ENCODE measurements at places on chromosomes 16 and 17.
A peak's percentile ranks its signal among the peaks of the same experiment; 100 is the strongest.

GRCh38 chr17:33580215-33580614 is 287.1 kb upstream of the ASIC2 start:
- no peak for DNase-seq

DNA sequence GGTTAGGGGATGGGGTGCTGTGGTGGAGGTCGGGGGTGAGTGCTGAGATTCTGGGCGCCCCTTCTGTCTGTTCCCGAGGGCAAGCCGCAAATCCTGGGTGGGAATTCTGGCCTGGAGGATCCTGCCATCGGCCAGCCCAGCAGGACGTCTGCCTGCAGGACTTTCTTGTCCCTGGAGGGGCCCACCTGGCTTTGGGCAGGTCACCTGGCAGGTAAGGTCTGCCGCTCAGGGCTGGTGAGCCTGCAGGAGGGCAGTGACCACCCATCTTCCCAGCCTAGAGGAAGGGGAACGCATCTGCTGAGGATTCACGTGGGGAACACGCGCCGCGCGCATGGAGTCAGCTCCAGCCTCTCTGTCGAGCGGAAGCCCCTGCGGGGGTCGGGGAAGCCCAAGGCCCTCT is 5.4 kb downstream of the RNF222 start:
- DNase-seq, result no peak

DNA sequence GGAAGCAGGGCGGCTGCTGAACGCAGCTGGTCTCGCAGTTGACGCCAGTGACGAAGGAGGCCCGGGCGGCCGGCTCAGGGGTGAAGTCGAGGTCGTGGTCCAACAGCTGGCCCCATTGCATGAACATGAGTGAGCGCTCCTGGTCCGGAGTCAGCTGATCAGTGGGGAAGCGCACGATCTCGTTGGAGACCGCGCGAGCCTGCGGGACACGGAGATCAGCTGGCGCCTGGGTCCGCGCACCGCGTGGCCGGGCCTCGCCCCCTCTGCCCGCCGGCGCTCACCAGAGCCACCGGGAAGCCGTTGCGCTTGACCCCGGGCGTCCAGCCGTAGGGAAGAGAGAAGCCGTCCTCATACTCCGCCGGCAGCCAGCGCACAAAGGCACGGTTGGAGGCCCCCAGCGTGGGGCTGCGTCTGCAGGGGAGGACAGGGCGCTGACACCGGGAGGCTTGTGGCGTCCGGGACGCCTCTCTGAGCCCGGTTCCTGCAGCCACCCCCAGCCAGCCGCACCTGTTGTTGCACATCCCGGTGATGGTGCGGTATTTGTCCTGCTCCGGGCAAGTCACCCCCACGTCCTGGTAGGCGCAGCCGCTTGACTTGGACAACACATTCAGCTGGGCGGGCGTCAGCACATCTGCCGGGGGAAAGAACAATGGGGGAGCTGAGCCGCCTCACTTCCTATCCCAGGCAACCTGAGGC is 1.6 kb downstream of the MPO start:
- DNase-seq, result no peak

GRCh38 chr16:70691223-70692129 is 5.6 kb upstream of the MTSS2 start:
- DNase-seq, result no peak

GRCh38 chr16:2151188-2152091 is 3.0 kb downstream of the RAB26 start:
- DNase-seq, result no peak

GRCh38 chr16:56539656-56540055 is 19.8 kb upstream of the BBS2 start:
- no peak for DNase-seq

DNA sequence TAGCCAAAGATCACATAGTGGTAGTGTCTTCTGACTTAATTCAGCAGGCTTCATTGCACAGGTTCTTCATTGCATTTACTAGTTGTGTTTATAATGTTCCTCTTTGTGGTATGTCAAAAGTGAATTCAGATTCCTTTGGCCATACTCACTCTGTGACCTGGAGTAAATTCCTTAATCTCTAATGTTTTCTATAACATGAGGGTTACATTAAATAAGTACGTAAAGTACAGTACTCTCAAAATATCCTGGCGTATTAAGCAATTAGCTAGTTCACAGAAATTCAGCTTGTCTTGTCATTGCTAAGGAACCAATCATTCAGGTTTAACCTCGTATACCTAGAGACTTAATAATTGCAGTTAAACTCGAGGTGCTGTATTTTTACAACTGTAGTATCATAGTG is 4.2 kb downstream of the RPS6KB1 start:
- no peak for DNase-seq

DNA sequence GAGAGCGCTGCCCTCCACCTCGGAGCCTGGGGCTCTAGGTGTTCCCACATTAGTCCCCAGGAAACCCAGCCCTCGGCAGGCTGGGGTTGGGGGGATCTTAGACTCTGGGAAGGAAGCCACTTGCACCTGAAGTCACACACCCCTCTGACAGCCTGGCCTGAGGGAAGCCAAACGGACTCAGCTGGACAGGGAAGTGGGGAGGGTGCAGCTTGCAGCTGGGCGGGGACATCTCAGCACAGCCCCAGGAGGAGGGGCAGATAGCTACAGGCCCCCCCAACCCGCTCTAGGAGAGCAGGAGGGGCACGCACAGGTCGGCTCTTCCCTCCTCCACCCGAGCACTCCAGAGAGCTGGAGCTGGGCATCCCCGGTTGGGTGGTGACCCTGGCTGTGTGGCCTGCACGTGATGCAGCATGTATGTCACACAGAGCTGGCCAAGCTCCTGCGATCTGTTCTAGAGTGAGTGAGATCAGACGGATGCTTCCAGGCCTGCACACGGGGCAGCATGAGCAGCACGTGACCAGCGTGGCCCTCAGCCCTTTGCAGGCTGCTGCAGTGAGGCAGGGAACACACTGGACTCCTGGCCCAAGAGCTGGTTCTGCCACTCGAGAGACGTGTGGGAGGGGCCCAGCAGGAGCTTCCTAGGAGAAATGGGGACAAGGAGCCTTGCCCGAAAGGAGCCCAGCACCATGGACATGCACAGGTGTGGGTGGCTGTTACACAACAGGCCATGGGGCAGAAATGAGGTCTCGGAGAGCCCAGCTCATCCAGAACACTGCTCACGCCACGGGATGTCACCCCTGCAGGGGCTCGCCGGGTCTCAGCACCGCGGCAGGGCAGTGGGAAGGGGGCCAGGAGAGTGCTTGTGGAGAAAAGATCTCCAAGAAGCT is 15.4 kb downstream of the KIFC3 start:
- no peak for DNase-seq

GRCh38 chr16:88633684-88634140 is 4.7 kb upstream of the IL17C start:
- peak; percentile 60 for DNase-seq

GRCh38 chr17:50115756-50116155 is 14.2 kb downstream of the SAMD14 start:
- no peak for DNase-seq

GRCh38 chr17:12180644-12181261 is 160.1 kb downstream of the MAP2K4 start:
- DNase-seq, result peak; percentile 6

DNA sequence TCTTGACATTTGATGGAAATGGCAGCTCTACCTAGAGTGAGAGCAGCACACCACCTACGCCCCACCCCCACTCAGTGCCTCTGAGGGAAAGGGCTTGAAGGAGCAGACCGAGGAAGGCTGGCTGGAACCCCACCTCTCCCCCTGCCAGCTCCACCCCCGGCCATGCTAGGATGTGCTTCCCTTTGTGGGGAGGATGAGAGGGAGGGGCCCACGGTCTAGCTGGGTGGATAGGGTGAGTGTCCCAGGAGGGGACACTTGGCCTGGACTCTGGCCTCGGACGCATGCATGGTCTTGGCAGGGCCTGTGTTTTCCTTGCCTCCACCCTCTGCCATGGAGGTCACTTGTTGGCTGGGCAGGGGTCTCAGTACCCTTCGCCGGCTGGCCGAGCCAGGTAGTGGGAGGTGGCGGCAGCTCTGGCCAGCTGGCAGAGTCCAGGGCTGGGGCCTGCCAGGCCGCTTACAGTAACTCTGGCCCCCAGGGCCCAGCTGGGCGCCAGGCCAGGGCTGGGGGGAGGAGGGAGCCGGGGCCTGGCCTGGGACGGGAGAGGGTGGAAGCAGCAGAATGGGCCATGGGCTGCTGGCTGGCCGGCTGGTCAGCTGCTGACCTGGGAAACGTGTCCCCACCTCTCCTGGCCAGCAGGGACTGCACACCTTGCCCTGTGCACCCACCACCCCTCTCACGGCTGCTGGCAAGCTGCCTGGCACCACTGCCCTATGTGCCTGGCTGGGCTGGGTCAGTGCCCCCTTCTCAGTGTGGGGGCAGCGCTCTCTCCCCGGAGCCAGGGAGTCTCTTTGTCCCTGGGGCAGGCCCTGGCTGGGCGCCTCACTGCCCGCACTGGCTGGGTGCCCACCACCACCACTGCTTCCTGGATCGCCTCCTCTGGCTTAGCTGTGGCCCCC is 23.0 kb downstream of the RARA start:
- DNase-seq, result no peak

DNA sequence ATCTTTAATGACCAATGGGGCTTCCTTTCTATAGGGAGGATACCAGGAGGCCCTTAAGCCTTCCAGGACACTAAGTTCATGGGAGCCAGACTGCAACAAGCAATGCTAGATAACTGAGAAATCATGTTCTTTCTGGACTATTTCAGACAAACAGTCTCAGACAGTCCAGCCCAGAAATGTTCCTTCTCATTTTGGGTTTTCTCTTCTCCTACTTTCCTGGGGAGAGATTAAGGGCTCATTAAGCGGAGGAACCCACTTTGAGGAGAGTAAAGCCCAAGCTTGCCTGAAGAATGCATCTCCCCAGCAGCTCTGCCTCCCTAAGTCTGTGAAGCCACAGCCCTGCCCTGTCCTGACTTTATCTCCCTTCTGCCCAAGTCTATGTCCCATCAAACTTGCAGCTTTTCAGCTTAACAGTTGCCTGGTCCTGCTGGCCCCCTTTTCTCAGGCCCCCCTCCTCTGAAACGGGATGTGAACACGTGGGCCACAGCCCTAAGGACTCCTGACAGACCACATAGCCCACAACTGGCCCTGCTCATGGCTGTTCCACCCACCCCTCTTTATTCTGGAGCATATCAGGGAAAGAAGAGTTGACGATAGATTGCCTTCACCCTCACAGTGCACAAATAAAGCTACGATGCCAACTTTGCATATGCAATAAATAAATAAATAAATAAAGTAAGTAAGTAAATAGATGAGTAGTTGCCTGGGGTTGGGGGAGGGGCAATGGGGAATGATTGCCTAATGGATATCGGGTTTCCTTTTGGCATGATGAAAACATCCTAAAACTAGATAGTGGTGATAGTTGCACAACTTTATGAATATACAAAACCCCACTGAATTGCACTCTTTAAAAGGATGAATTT is 111.0 kb downstream of the N4BP1 start:
- DNase-seq, result no peak

DNA sequence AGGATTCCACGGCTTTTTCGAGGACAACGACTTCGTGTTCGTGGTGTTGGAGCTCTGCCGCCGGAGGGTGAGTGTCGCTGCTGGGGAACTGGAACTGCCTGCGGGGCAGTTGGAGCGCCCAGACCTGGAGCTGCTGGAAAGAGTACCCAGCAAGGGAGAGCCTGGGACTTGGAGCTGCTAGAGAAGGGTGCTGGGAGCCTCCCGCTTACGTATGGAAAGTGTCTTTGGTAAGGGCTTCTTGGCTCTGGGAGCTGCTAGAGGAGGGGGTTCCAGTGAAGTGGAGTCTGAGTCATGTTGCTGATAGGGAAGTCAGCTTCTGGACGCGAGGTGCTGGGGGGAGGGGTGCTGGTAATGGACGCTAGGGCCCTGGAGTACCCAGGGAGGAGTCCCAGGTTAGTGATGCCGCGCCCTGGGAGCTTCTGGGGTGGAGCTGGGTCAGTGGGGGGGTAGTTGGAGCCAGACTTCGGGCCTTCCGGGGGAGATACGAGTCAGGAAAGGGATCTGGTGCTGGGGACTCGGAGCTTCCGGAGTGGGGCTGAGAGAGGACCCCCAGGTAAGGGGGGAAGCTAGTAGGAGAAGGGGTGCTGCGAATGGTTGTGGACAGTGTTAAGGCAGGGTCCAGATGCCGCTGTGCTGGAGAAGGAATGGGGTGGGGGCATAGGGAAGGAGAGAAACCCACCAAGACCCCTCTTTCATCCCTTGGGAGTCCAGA is 741 bp downstream of the PLK1 start:
- no peak for DNase-seq

DNA sequence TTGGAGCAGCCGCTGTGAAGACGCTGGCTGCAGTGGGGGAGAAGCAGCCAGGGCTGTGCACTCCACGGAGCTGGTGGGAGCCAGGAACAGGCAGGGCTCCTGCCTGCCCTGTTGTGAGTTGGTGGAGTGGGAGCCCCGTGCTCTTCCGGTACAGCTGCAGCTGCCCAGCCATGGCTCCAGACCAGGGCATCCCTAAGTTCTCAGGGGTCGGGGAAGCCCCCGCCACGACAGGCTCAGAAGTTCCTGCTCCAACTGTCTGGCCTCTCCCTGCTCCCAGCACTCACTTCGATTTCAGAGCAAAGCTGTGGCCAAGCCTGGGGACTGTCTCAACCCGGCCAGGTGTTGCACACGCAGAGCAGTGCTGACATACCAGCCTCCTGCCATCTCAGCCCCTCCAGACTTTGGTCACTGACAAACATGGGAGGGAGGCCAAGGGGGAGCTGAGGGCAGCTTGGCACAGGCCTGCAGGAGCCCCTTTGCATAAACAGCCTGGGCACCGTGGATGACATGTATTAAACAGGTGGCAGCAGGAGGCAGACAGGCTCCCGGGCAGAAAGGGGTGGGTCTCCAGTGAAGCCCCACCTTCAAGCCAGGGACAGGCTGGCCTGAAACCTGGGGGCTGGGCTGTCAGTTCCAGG is 13.9 kb upstream of the KDM8 start:
- DNase-seq, result no peak

- no peak for DNase-seq
Observed at GRCh38 chr17:70076189-70076588, 1.2 kb downstream of the KCNJ16 start.

DNA sequence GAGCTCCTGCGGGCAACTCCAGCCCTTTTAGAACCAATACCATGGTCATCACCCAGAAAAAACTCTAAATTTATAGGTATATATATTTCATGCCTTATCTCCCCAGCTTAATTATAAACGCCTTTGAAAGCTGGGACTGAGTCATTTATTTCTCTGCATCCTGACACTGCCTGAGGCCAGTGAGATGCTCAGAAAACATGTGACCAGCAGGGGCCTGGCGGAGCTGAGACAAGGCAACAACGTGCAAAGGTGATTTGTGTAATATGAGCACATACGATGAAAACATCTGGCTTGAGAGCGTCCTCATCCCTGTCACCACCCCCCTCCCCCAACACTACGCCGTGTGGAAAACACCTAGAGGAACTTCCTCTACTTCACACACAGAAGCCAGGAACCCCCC is 22.7 kb downstream of the NXN start:
- no peak for DNase-seq

GRCh38 chr17:57880086-57880456 is 30.2 kb upstream of the MRPS23 start:
- DNase-seq, result no peak

DNA sequence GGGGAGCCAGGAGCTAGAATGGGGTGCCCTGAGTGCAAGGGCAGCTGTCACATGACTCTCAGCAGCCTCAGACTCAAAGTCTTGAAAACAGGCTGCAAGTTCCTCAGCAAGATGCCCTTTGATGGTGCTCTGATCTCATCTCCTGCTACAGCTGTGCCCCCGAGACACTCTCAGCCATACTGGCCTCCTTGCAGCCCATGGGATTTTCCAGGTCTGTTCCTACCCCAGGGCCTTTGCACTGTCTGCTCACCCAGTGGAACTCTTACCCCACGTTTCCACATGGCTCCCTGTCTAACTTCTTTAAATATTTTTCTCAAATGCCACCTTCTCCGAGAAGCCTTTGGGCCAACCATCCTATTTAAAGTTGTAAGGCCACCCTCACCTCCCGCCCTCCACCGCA is 146.9 kb downstream of the C16orf95 start:
- DNase-seq, result no peak
